GM12891 (cell line): ENCODE measurements at places on chromosomes 12 and 14.

- peak; percentile 43 for DNase-seq
These were observed 21.1 kb upstream of the LGALS3 start for GRCh38 chr14:55107766-55108554.

- peak; percentile 23 for DNase-seq
These were observed 198.9 kb downstream of the EPS8 start for GRCh38 chr12:15590180-15590826.

- no peak for DNase-seq
These were observed 287.0 kb downstream of the DPF3 start for GRCh38 chr14:72606879-72607278.

DNA sequence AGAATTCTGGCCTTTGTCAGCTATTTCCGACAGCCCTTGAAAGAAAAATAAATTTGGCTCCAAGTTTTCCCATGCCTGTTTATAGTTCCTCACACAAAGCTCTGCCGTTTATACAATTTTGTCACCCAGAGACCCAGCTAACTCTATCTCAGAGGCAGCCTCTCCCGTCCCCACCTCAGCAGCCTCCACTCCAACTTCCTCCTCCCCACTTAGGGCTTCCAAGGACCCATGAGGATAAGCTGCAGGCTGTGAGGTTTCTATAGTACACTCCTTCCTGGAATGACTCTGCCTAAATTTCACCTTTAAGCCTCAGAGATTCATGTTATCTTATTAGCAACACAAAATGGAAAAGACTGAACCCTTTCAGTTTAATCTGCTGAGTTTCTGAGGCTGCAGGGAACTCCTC, 71.8 kb downstream of the TTC9 start:
- DNase-seq: no peak

- DNase-seq: no peak
These were observed 3.6 kb downstream of the SLC4A8 start for GRCh38 chr12:51428256-51428655.

DNA sequence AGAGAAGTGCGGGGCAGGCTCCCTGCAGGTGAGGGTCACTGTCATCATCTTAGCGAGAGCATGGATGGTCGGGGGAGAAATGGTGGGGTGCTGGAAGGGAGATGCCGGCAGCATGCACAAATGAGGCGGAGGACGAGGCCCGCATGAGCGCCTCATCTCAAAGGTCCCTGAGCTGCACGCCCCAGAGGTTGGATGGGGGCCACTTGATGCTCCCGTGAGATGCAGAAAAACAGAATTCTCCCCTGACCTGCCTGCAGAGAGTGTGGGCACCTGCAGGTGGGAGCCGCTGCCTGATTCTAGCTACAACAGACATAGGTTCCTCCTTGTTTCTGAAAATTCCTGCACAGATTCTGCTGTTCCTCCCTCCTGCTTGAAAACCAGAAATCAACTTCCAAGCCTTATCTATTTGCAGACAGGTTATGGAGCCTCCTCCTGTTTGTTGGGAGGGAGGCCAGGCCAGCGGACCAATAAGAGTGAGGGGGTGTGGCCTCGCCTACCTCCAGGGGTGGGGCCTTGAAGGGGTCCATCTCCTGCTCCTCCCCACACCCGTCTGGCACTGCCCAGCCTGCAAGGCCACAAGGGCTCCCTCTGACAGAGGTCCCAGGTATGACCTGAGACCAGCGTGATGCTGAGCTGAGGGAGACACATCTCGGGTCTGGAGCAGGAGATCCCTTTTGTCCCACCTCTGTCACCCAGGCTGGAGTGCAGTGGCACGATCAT, 67.2 kb downstream of the KDM2B start:
- DNase-seq: peak; percentile 83

DNA sequence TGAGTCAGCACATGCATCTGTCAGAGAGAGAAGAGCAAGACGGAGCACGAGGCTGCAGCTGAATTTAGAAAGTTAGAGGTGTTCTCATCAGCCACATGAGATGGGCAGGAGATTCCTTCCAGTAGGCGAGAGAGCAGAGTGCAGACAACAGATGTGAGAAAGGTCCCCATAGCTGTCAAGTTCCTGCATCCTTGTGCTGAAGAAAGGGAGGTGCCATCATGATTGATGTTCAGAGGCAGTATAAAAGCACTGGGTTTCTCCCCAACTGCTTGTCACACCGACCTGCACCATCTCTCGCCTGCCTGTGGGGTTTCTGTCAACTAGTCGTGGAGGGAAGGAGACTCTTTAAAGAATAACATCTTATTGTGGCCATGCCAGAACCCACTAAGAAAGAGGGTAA, at the start of gene MYBPC1:
MYBPC1 (plus strand) TSS at position 272 of the 400 bp plus-strand sequence; CDS start at position 372, 100 bp downstream.
- no peak for DNase-seq

DNA sequence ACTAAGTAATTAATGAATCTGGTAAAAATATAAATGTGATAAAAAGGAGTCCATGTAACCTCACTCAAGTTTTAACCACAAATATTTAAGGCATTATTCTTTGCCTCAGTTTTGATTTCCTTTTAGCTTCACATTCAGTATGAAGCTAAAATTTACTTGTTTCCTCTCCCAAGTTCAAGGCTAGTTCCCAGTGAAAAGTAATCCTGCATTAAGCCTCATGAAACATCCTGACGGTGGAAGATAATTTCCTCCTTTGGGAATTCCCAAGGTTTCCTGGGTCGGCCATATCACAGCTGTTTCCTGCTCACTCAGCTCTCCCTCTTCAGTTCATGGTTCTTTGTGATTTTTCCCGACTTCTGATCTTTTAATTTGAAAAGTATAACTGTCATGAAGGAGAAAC, 1256.8 kb upstream of the FLRT2 start:
- DNase-seq: no peak

DNA sequence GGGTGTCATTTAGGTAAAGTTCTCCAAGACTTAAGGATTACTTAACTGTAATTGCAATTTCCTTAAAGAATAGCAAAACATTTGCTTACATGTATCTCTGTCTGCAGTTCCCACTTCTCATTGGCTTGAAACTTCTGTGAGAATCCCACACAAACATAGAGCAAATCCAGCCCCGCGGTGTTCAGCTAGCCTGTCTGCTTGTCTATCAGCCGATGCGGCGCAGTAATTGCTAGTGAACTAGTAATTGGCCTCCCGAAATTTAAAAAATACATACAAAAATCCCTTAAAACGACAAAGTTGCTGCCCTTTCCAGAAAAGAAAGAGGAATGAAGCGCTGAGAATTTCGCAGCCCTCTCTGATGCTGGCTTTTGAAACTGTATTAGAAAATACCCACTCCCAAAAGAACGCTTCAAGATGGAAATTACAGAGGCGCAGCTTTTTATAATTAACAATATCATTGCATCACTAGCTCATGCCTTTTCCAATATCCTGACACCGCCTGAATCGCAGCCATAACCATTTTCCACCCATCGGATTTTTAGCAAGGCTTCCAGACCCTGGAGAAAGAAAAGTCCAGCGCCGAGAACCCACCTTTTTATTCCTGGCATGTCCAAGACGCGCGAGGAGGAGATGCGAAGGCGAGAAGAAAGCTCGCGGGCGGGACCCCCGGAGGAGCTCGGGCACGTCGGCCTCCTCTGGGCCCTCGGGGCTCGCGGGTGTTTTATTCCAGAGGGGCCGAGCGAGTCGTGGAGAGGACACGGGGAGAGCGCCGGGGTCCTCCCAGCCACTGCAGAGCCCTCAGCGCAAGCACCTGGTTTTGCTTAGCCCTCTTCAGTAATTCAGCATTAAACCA, 646 bp downstream of the FBLN5 start:
- no peak for DNase-seq

- no peak for DNase-seq
These were observed 18.3 kb downstream of the RTL1 start for GRCh38 chr14:100885196-100885595.

DNA sequence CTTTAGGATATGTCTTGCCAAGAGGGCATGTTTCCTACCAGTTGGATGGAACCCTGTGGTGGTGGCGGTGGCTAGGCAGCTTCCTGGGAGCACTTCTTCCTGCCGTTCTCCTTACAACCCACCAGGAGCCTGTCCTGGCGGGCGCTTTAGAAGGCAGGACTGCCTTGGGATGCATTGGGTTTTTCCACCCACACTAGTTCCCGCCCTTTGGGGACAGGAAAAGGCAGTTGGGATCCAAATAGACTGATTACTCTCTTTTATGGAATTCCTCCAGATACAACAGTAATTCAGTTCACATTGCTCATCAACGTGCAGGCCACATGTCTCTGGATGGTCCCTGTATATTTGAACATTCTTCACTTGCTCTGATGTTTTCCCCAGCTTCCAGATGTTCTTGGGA, 305.7 kb upstream of the SSTR1 start:
- no peak for DNase-seq

- DNase-seq: no peak
These were observed 9.1 kb downstream of the HEATR5A start for GRCh38 chr14:31411218-31411727.
